ENCODE measurements at places on chromosomes 4 and X.

DNA sequence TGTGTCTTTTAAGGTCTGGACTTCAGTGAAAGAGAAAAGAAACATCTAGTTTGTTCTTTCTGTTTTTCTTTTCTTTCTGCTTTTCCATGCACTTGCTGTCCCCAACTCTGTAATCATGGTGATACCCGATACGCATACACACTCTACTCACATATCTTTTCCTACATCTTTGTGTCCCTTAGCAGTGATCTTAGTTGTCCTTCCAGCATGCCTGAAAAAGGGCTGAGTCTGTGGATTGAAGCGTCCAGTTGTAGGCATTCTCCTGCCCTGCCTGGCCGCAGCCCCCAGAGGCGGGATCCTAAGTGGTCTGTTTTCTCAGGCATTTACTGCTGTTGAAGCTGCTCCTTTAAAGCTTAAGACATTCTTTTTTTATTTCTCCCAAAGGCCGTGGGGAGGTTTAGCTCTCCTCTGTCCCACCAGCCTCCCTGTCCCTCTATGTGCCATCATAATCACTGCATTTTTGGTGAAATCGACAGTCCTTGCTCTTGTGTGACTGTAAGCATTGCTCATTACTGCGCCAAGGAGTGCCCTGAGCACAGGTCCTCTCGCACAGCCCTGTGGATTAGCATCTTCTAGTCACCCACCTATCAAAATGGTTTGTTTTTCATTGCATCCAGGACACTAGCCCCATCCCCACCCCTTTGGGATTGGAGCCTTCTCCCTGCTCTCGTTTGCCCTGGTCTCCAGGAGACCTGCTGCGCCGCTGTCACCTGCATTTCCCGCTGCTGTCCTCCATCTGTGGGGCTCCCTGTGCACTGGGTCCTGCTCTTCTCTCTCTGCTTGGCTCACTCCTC lies 4.4 kb downstream of the RGS12 start:
- DNase-seq, result no peak

- DNase-seq, result no peak
Observed at GRCh38 chr4:155809835-155810234, 51.0 kb downstream of the GUCY1B1 start.

GRCh38 chrX:97310373-97310772 lies 426.7 kb downstream of the RPA4 start:
- DNase-seq, result no peak

DNA sequence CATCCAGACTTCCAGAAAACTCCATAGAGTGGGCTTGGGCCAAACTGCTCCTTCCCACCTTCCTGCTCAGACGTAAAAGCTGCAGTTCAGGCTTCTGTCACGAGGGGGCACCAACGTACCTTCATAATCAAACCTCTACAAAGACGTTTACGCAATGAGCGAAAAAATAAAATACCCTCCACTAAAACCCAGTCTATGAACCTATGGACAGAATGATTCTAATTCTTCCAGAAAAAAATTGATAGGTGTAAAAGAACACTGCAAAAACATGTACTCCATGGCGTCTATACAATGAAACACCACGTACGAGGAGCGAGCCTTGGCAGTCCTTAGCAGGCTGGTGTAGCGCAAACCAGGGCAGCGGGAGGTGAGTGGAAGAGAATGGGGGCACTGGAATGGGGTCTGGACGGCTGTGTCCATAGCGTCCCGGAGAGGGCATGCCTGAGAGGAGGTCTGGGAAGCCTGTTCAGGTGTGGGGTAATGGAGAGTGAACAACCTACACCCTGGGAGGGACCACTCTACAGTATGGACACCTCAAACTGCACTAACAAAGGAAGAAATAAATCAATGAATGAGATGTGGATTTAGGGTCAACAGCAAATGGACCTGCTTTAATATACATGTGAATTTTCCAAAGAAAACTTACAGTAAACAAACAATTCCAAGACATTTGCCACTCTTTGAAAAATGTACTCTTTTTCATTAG lies 14.4 kb upstream of the RAB40A start:
- peak; percentile 77 for DNase-seq

- DNase-seq, result no peak
Observed at GRCh38 chrX:15207384-15207783, 62.5 kb downstream of the ASB9 start.

DNA sequence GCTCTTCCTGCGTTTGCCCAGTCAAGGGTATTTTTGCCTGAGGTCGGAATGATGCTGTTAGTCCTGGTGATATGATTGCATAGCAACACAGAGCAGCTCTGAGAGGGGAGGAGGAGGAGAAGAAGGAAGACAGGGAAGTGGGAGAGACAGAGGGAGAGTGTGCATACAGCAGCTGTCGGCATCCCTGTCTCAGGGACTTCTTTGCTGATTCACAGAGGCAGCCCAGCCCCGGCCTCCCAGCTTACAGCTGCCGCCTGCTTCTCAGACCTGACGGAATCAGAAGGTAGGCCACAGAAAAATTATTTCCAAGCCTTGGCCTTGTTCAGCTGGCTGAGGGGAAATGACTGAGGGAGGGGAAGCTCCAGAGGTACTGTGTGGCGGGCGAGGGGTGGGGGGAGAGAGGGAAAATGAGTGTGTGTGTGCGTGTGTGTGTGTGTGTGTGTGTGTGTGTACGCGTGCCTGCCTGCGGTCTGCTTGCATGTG lies 319 bp downstream of the DRP2 start:
- DNase-seq, result no peak

All from WTC11 (cell line).